Right renal pelvis (tissue), 4 donors: ENCODE measurements at places on chromosomes 11 and 22.

DNA sequence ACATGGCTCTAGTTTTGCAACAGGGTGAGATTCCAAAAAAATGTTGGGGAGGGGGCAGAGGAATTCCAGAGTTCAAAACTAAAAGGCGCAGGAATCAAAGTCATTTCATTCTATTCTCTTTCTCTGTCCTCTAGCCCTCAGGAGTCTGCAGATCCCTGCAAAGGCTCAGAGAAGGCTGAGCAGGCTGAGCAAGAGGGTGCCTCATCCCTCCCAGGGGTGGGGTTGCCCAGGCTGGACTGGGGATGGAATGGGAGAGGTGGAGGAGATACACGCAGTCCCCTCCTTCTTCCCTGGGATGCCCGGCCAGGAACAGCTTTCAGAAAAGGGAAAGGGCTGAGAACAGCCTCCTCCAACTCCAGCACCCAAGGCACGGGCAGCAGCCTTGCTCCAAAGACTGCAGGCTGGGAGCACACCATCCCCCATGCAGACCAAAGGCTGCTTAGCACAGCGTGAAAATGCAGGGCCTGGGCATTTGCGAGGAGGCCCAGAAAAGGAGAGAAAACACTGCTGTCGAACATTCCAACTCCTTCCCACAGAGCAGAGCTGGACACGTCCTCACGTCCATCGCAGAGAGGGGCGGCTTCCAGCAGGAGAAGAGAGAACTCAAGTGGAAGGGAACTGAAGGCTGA, 51.8 kb downstream of the MN1 start:
- peak; percentile 67 for DNase-seq

DNA sequence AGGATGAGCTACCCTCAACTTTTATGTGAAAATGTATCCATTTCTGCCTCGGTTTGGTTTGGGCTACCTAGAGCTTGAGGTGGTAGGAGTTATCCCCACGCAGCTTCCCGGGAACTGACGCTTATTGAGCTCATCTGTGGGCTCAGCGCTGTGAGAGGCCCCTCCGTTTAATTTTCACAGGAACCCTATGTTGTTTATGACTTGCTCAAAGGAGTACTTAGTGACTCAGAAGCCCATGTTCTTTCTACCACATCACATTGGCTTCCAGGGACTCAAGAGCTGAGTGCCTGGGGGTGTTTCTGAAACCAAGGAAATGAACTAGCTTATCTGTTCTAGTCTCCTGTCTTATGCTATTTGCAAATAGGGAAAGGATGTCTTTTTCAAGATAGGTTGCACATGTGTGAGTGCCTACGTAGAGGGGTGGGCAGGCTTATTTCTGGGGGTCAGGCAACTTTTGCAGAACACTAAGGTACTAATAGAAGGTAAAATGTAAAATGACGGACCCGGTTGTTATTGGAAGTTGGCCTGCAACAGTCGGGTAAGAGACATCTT, 40.5 kb downstream of the MICAL2 start:
- no peak for DNase-seq

GRCh38 chr11:35231076-35231860, 92.3 kb downstream of the CD44 start:
- no peak for DNase-seq

DNA sequence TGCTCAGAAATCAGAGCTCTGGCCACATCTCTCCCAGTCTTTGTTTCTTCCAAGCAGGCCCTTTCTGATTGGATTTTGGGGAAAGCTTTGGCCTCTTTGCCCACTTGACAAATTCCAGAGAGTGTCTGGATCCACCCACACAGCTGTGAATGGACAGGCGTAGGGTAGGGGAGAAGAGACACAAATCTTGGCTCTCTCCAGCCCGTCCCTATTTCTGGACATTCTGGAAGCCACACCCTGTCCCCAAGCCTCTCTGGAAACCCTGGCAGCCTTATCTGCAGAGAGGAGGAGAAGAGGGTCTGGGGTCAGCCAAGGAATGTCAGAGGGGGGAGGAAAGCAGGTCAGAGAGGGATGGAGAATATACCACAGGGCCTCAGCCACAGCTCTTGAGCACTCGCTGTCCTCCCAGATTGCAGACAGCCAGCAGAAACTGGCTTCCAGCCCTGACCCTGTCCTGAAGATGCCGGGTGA, 59.5 kb upstream of the WNT11 start:
- DNase-seq = no peak

DNA sequence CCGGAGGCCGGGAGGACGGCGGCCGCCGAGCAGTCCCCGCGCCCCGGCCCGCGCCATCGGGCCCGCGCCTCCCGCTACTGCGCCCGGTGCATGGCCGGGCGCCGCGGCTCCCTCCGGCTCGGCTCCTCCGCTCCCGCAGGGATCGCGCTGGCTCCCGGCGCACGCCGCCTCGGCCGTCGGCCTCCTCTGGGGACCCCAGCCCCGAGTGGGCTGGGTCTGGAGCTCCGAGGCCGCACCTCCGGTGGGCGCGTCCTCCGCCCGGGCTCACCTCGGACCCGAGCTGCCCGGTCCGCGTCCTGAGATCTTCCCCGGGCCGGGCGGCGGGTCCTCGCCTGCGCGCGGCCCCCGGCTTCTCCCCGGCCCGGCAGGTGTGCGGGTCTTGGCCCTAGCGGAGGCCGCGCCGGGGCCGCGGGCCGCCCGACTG, 251 bp downstream of the SHISA8 start:
- no peak for DNase-seq
